Osteoblast (primary cell): ENCODE measurements at places on chromosomes 12 and 14. TPM values are rescaled to one million over a fixed set of nuclear protein-coding genes. Genes with fewer than 3 reads are reported as not detected.

MYL2 gene
- not detected in 2 replicates for total RNA-seq

IL22 gene
- not detected in 2 replicates for total RNA-seq

MYO1H gene
- total RNA-seq = 1.5 TPM in 1 of 2 replicates, not detected in the other

GPR132 gene
- total RNA-seq = under 0.01 TPM in 2 replicates

GALNT16 gene
- total RNA-seq = 4.0 and 4.1 TPM in 2 replicates

GRCh38 chr12:27769142-27769673, 10.8 kb upstream of the KLHL42 start:
- no peak for DNase-seq

DNA sequence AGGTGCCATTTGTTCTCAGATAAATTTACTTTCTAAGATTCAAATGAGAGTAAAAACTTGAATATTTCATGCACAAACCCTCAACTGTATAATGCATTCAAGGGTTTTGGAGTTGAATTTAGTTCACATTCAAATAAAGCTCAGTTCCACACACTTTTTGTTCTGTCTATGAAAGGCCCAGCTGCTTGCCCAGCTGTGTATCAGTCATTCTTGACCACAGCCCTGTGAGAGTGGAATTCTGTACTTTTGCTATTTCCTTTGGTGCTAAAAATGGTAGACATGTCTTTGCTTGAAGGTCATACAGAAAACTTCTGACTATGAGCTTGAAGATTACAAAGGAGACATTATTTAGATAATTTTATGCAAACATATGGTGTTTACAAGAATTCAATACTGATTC, 110.4 kb downstream of the KCNC2 start:
- DNase-seq = no peak

- no peak for DNase-seq
Observed at GRCh38 chr12:91070936-91071335, 13.1 kb upstream of the KERA start.

- DNase-seq = no peak
Observed at GRCh38 chr12:113030875-113031525, 25.5 kb upstream of the DTX1 start.

GRCh38 chr12:32922546-32923297, 26.1 kb upstream of the PKP2 start:
- no peak for DNase-seq

DNA sequence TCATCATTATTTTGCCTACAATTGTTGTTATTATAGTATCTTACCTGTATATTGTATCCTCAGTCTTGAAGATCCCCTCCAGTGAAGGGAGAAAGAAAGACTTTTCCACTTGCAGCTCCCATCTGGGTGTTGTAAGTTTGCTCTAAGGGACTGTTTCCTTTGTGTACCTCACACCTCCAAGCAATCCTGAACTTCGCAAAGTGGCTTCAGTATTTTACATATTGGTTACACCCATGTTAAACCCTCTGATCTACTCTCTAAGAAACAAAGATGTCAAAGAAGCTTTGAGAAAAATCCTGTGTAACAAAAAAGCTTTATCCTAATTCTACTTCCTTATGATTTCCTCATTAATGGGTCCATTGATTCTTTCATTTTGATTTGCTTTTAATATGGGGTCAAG, 10.1 kb upstream of the OR9K2 start:
- no peak for DNase-seq

- no peak for DNase-seq
Observed at GRCh38 chr14:37278636-37279538, 81.2 kb downstream of the MIPOL1 start.

DNA sequence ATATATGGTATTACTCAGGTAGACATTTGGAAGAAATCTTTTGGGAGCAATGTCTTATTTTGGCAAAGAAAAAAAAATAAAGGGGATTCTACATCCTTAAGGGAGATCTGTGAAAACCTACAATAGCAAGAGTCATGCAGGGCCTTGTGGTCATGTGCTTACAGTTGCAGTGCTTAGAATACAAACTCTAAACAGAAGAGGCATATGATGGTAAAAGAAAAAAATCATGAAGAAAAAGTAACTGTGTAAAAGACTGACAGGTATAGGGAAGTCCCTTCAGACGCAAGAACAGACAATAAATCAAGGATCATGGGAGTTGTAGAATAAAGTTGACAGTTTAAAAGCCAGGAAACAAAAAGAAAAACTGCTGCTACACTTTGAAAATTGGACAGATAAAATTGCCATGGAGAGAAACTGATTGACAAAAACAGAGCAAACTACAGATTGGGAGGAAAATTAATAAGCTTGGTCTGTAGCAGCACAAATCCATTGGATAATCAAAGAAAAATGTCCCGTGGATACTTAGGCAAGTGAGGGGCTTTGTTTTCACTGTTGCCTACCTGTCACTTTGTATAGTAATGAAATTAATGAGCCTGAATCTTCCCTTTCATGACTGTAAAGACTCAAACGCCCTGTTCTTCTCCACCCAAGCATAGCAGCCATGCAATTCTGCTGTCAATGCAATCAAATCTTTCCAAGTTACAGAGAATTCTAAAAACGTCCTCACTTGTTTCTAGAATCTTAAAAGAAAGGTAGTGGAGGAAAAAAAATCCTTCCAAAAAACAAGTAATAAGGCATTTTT, 402.0 kb downstream of the SYT1 start:
- no peak for DNase-seq

DNA sequence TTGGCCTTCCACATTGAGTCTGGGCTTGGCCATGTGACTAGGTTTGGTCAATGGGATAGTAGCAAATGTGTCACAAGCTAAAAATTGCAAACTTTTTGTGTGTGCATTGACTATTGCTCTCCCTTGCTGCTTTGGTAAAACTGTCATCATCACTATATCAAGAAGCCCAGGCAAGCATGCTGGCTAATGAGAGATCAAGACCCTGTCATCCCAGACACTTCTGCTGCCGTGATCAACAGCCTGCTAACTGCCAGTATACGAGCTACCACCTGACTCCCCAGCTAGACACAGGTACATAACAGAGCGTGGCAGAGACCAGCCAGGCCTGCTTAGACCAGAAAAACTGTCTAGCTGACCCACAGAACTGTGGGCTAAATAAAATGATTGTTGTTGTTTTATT, 456.7 kb upstream of the DCN start:
- DNase-seq = no peak

GRCh38 chr14:105848570-105848969, 322.2 kb downstream of the TMEM121 start:
- DNase-seq = no peak

GRCh38 chr12:30794020-30794419, 39.3 kb upstream of the CAPRIN2 start:
- no peak for DNase-seq
